HS-27A (cell line): ENCODE measurements at places on chromosomes 4 and X.

GRCh38 chr4:58163156-58163555, 1053.0 kb upstream of the IGFBP7 start:
- DNase-seq: no peak

DNA sequence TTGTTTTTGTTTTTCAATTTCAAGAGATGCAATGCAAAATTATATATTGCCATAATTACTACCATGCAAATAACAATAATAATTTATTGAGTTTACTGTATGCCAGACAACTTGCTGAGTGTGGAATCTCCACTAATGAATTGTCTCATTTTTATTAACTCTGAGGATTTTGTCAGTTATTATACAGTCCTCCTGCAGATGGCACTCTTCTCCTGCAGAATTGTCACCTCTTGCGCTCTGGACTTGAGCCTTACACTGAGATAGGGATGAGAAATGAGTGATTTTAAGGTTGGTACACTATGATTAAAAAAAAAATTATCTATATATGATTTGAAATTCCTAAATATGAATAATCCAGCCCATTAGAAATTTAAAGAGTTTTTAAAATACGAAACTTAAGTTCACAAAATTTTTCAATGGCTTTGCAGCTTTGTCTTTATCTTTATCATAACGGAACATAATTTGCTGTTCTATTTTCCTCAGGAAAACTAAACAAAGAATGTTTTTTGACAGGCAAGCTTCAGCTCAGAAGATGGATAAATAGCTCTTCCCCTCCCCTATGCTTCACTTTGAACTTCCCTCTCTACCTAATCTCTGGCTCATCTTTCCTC, 12.7 kb upstream of the PAQR3 start:
- DNase-seq: no peak

GRCh38 chr4:124167602-124168001, 544.9 kb downstream of the ANKRD50 start:
- no peak for DNase-seq

DNA sequence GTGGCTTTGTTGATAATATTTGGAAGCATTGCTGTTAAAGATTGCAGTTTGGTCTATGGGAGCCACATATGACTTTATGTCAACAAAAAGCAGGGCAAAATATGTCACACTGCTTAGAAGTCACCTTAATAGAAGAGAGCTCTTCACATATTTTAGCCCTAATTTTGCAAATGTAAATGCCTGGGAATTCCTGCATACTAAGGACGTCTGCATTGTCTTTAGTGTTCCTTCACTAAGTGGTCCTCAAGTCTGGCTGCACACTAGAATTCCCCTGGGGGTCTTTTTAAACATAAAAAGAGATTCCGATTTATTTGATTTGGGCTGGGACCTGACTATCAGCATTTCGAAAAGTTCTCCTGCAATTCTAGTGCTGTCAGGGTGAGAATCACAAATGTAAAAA, 495.1 kb upstream of the FAM241A start:
- DNase-seq: no peak

GRCh38 chr4:108729731-108730130, 33.1 kb downstream of the ETNPPL start:
- DNase-seq: no peak

- DNase-seq: no peak
Measured at GRCh38 chr4:168710353-168710946, 213.6 kb downstream of the PALLD start.

DNA sequence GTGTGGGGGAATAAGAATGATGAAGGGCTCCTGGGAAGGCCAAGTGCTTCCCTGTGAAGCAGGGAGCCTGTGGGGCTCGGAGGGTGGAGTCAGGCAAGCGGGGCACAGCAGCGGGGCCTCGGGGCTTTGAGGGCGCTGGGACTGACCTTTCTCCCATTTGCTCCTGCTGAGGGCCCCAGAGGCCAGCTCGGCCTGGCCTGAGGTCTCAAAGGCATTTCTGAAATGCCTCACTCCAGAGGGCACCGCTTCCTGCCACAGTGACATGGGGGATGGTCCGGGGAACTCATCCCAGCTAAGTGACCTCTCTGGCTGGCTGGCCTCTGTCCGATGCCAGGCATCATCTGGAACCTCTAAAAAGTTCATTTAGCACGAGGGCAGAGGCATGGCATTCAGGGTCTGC, 98.8 kb upstream of the STX18 start:
- no peak for DNase-seq

- no peak for DNase-seq
Measured at GRCh38 chr4:152988721-152989553, 52.8 kb downstream of the FHDC1 start.

DNA sequence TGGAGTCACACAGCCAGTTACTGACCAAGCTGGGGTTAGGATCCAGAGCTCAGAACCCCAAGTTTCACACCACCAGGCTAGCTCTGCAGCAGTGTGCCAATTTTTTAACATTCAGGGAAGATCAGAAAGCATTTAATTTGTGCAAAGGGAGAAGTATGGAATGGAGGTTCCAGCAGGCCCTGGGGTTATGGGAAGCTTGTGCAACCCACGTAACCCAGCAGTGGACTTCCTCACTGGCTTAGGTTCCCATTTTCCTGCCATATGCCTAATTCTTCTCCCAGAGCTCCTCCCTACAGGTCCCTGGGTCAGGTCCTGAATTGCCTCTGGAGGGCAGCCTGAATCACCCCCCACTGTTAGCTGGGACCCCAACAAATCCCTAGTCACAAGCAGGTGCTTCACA, 14.0 kb downstream of the APLN start:
- DNase-seq: no peak

GRCh38 chr4:26356081-26356501, 35.3 kb downstream of the RBPJ start:
- no peak for DNase-seq

DNA sequence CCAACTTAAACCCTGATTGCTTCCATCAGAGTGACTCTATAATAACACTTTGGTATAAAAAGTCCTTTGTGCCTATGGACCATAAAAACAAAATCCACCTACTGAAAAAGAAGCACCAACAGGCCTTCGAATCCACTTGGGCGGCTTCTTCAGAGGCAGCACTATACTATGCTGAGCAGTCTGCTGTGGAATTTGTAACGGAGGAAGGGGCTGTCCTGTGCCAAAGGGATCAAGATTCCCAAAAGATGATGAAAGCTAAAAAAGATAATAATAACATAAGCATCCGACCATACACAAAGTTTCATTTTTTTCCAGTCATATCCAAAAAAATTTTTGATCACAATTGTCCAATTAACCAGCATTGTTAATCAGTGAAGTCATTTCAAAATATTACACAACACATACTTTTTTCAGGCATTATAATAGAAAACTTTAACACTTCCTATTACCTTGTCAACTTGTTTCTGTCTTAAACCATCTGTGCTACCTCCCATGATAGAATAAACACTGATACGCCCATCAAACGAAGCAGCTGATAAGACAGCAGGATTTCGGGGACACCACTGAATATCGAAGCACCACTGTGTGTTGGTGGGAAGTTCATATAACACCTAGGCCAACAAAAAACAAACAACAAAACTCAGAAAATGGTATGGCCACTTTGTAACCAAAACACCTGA, 24.1 kb downstream of the SEC31A start:
- no peak for DNase-seq

DNA sequence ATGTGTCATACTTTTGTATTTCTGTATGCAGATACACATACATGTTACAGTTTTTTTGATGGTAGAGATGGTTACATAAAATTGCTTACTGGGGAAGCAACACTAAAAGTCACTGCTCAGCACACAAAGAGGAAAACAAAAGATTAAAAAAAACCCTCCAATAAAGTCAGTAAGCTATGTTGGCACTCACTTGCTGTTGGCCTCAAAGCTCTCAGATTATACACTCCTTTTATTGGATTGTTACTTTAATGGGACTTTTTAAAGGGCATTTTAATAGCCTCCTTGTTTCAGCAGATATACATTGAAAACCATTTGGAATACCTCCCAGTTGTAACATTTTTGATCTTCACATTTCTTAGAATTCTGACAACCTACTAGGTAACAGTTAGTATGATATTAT, 222.0 kb upstream of the HHIP start:
- no peak for DNase-seq

- no peak for DNase-seq
Measured at GRCh38 chrX:38220024-38220414, 652 bp downstream of the SRPX start.

DNA sequence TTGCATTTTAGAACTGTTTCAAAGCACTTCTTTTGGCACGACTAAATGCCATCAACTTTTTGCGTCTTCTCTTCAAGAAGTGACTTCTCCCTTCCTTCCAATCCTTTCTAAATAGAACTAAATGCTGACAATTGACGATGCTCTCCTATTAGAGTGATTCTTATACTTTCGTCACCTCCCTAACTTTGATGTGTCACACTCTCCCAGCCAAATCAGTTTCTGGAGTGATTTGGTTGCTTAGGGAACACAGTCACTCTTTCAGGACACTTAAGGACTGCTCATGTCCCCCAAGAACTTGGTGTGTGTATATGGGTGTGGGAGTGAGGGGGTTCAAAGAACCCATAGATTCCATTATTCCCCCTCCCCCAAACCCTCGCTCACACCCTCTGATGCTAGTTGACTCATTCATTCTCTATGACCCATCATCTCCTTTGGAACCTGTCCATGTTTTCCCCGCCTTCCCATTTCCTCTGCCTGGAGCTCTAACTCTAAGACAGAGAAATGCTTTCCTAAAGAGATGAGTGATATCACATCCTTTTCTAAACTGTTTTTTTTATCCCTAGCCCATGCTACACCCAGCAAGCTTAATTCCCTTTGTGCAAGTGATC, 26.8 kb upstream of the AREG start:
- DNase-seq: peak; percentile 80

DNA sequence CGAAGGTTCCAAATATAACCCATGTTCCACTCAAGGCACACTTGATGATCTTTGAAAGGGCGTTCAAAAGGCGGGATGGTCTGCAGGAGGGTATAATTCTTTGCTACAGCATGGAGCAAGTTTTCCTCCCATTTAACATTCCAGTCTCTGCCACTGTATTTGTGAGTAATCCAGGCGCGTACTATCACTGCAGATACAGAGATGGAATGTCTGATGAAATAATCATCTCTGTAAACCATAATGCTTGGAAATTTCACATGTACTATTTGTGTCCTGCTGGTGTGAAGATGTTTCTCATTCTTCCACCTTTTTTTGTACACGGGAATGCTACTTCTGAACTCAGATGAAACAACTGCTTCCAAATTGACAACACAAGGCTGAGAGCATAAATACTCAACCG, 15.5 kb downstream of the SEL1L3 start:
- DNase-seq: no peak

DNA sequence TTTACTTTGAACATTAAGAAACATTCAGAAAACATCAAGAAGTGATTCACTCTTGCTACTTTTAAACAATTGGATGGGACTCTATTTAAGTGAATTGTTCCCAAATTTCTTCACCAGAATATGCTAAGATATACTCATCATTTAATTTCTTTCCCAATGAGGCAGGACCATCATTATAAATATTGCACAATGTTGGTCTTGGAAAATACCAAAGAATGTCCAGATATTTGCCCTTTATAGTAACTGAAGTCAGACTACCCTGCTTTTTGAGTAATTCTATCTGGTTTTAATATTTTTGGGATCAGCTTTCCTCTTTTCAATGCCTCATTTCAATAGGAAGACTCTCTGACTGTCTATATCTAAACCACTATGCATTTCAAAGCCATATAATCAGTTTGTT, 129.4 kb upstream of the TENM3 start:
- no peak for DNase-seq

- no peak for DNase-seq
Measured at GRCh38 chrX:7346021-7346420, 198.1 kb upstream of the PUDP start.

DNA sequence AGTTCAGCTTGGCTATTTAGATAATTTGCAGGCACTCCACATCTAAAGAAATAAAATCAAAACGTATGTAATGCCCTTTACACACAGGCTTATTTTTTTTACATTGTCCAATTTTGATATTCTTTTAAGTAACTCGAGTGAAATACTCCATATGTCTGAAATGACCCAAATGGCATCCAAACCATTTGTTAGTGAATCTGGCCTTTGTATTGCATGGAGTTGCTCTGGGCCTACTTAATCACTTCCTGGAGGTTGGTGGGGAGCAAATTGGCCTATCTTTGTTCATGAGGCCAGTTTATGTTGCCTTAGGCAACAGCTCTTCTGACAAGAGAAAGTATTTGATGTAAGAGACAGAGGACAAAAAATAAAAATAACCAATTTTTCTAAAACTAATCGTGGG, 47.6 kb upstream of the TMEM131L start:
- DNase-seq: no peak

DNA sequence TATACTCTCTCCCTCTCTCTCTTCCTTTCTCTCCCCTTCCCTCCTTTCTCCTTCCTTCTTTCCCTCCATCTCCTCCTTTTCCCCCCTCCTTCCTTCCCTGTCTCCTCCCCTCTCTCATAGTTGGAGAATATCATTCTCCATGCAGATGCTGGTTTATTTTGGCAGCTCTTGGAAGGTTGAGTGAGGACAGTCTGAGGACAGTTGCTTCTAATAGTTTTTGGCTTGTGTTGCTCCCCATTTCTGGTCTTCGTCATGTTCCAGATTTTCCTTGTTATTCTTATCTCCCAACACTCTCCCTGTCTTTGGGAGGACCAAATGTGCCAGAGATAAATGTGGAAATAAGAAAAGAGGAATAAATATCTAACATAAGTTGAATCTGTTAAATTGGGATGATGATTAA, 263.0 kb downstream of the FRMPD4 start:
- DNase-seq: no peak

- no peak for DNase-seq
Measured at GRCh38 chr4:123817025-123817688, 420.6 kb downstream of the SPRY1 start.

- DNase-seq: no peak
Measured at GRCh38 chr4:185566425-185566824, 31.1 kb upstream of the PDLIM3 start.

DNA sequence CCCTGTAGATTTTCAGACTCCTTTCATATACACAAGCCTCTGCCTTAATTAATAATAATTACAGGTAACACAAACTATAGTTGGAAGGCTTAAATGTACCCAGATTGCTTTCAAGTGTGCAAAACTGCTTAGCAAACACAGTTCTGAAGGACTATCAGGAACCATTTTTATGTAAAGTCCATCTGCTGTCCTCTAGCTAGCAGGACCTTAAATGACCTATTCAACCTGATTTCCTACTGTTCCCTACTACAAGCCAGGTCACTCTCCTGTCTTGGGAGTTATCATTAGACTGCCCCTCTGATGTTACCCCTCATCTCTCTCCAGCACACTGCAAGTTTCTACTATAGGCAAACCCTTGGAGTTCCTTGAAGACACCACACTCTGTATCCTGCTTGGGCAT, 157.3 kb downstream of the GBA3 start:
- no peak for DNase-seq

GRCh38 chr4:162847945-162848549, 318.6 kb downstream of the NAF1 start:
- DNase-seq: no peak

- DNase-seq: no peak
Measured at GRCh38 chrX:68121371-68121770, 311.9 kb downstream of the OPHN1 start.

GRCh38 chr4:141647966-141648365, 11.6 kb downstream of the IL15 start:
- no peak for DNase-seq
